RCC 7860 (cell line): ENCODE measurements at places on chromosomes 3 and 15.

GRCh38 chr3:98734306-98734705 is 28.8 kb upstream of the ST3GAL6 start:
- DNase-seq = no peak

- DNase-seq = peak; percentile 76
Observed at GRCh38 chr15:79965846-79966630, 5.0 kb downstream of the BCL2A1 start.

DNA sequence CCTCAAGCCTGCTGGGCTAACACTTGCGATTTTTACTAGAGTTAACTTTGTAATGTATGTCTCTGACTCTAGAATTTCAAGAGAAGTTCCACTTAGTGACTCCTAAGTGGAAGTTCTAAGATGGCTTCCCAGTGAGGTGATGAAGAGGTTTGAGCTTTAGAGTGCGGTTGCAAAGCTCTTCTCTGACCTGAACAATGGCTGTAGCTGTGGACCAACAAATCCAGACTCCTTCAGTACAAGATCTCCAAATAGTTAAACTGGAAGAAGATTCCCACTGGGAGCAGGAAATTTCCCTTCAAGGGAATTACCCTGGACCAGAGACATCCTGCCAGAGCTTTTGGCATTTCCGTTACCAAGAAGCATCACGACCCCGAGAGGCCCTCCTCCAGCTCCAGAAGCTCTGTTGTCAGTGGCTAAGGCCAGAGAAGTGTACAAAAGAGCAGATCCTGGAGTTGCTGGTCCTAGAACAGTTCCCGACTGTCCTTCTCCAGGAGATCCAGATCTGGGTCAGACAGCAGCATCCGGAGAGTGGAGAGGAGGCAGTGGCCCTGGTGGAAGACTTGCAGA is 22.3 kb downstream of the WDR73 start:
- DNase-seq = no peak

DNA sequence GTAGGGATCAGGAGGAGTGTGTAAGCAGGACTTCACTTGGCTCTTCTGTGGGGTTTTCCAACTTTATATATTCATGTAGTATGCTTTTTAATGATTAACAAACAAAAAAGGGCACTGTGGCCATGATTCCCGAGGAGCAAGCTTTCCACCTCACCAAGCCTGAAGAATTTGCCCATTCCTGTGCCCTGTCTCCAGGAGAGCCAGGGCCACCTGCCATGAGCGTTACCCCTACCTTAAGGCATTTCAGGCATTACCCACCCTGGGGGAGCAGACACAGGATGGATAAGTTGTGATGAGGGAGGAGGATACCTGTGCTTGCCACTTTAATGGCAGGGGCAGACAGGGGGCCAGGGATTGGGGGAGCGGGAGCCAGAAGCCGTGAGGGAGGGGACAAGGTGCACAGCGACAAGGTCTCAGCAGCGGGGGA is 3.0 kb downstream of the TRPM1 start:
- DNase-seq = peak; percentile 83

DNA sequence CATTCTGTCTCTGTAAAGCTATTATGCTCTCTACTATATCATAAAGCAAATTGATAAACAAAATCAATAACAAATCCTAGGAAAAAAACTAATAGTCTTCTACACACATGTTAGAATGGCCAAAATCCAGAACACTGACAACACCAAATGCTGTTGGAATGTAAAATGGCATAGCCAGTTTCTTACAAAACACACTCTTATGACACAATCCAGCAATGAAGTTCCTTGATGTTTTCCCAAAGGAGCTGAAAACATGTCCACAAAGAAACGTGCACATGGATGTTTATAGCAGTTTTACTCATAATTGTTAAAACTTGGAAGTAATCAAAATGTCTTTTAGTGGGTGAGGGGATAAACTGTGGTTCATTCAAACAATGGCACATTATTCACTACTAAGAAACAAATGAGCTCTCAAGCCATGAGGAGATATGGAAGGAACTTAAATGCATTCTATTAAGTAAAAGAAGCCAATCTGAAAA is 32.7 kb downstream of the CADM2 start:
- no peak for DNase-seq
